ENCODE measurements at places on chromosomes 1 and 21.

GRCh38 chr1:198901266-198901665 lies 262.4 kb downstream of the PTPRC start:
- no peak for DNase-seq

- DNase-seq = peak; percentile 52
Observed at GRCh38 chr1:155050560-155051341, at the start of gene ADAM15. TSS of gene ADAM15 (plus strand) at chr1:155051316. CDS start at chr1:155051387, 71 bp downstream.

- DNase-seq = no peak
Observed at GRCh38 chr1:205267306-205267902, 39.7 kb downstream of the TMCC2 start.

GRCh38 chr1:17895986-17896385 lies 140.9 kb downstream of the ACTL8 start:
- no peak for DNase-seq

- DNase-seq = no peak
Observed at GRCh38 chr1:246782120-246782900, 58.1 kb downstream of the SCCPDH start.

- DNase-seq = no peak
Observed at GRCh38 chr1:30693366-30693765, 30.0 kb downstream of the MATN1 start.

DNA sequence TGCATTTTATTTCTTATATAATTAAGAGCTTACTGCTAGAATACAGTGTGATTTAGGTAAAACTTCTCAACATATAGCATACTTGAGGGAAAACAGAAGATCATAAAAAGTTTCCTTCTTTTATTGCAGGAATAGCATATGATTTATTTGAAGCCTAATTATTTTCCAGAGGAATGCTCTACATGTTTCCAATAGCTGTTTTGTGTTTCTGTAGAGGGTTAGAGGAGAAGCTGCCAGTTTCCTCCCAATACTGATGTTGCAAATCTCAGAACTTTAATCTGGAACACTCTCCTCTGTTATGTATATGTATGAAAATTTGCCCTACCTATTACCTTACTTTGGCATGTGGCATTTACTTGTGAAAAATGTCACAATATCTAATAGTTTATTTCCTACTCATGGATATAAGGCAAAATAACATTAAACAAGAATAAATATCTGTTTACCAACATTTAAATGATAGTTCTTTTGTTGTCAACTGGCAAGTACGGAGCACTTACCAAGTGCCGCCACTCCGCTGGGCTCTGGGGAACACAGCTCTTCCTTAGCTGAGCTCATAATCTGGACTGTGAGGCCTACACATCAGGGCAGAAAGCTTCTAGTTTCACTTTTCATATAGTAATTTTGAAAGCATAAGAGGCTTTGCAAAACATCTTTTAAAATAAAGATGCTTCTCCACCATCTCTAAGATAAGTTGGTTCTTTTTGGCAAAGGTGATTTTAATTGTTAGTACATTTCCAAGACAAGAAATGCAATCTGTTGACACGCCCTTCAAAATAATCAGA lies 239.8 kb upstream of the C1orf105 start:
- no peak for DNase-seq

- no peak for DNase-seq
Observed at GRCh38 chr1:219536038-219536437, 76.9 kb downstream of the ZC3H11B start.

GRCh38 chr21:38811257-38811656 lies 5.5 kb downstream of the ETS2 start:
- DNase-seq = no peak

GRCh38 chr1:177928194-177928593 lies 41.7 kb downstream of the SEC16B start:
- no peak for DNase-seq

DNA sequence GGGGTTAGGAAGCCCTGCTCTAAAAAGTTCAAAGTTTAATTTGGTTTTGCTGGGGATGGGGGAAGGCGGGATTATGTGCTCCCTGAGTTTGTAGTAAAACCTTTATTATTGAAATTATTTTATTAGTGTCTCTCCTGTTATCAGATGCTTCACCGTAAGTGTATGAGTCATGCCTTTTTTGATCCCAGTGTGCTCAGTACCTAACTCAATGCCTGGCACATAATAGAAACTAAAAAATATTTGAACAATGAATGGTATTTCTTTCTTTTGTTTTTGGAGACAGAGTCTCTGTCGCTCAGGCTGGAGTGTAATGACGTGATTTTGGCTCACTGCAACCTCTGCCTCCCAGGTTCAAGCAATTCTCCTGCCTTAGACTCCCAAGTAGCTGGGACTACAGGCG lies 6.4 kb downstream of the SNRPE start:
- no peak for DNase-seq

GRCh38 chr1:229148041-229148671 lies 122.8 kb upstream of the RAB4A start:
- peak; percentile 56 for DNase-seq

GRCh38 chr1:72777918-72778317 lies 495.6 kb upstream of the NEGR1 start:
- no peak for DNase-seq

DNA sequence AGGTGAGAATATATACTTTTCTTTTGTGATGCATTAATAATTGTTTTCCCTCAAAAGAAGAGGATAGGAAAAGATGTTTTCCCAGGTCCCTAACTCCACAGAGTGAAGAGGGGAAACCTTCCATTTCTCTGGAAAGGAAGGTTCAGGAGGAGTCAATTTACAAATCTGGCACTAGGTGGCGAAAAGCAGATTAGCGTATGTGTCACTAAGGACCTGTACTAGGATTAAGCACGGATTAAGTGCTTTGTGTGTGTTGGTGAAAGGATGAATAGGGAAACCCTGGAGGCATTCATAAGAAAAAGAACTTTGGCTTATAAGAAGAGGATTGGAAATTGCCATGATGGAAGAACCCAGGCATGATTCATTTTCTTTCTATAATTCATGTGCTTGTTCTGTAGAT lies 410.1 kb upstream of the PLXNA2 start:
- no peak for DNase-seq

DNA sequence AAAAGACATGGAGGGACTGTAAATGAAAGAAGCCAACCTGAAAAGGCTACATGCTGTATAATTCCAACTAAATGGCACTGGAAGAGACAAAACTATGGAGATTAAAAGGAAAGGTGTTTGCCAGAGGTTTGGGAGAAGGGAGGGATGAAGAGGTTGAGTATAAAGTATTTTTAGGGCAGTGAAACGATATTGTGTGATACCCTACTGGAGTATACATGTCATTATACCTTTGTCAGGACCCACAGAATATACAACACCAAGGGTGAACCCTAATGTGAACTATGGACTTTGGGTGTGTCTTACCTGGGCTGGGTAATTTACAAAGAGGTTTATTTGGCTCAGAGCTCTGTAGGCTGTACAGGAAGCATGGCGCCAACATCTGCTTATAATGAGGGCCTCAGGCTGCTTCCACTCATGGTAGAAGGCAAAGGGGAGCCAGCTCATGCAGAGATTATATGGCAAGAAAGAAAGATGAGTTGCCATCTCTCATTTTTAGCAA lies 73.4 kb downstream of the CD2 start:
- DNase-seq = no peak

DNA sequence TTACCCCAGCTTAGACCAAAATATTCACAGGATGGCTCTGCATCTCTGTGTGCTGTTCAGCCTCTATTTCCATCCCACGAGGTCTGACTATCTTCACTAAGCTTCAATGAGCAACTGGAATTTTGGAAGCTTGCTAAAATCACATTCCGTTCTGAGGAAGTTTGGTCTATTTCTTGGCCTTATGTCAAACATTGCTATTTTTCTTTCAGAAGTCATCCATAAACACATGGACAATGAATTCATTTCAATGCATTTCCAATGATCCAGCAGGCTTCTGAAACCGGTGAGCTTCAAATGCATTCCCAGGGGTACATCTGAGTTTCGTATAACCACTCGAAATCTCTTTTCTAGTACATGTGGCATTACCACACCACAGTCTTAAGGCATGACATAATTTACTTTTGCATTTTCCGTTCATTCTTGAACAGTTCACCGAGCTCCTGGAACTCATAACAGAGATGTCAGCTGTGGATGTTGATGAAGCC lies 294.1 kb upstream of the KAZN start:
- DNase-seq = no peak

- DNase-seq = no peak
Observed at GRCh38 chr1:41582004-41582325, 97.5 kb upstream of the EDN2 start.

DNA sequence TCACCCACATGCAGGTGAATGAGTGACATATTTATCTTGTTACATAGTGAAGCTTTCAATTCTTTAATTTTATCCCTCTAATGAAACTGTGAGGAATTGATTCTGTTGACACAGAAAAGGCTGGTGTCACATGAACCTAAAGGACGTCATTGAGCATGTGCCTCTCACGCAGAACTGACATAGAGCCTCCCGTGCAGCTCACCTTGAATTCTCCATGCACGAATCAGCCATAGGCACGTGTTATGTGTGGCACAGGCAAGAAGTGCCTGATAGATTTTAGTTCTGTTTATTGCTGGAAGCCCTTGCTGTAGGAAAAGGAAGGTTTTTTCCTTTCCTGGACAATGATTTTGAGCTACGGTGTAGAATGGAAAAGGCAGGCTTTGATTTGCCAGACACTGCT lies 11.3 kb downstream of the ADARB1 start:
- DNase-seq = no peak

DNA sequence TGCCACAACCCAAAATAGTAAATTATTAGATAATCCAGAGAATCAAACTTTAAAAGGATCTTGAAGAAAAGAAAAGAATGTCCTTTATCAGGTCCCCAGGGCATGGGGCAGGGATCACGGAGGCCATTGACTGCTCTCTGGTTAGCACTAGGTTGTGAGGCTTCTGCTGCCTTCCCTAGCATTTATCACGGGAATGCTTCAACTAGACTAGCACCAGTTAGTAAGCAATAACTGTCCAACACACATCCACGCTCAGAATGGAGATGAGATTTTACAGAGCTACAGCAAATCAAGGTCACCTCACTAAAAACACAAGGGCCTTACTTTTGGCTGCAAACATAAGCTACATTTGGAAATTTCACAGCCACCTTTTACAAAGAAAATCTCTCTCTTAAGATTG lies 304.0 kb downstream of the NFIA start:
- DNase-seq = no peak

DNA sequence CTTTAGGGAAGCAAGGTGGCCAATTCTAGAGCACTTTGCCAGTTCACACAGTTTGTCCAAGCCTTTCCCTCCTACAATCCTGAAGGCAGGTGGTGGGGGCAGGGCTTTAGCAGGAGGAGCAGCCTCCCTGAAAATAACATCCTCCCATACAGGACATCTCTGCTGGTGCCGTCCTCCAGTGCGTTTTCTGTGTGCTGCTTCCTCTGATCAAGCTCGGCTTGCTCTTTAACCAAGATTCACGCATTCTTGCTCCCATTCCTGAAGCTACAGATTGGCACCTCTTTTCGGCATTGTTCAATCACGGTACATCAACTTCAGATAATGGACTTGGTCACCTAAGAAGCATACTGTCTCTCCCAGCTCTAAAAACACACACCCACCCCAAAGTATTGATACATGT lies 7.5 kb upstream of the DPT start:
- DNase-seq = no peak

DNA sequence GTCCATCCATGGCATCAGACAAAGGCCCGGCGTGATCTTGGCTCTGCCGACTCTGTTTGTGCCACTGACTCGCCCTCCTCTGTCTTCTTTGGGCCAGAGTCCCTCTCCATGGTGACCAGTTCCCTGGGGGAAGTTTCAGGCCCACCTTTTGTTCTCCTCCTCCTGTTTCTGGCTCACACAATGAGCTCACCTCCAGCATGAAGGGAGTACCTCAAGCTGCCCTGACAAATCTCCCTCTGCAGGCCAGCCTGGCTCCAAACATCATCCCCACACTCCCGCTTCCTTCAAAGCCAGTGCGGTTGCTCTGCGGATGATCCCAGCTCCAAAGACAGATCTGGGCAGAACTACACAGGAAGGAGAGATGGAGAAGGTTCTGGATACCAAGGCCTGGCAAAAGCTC lies 576.6 kb downstream of the NPHP4 start:
- DNase-seq = no peak

GRCh38 chr21:37263827-37264600 lies 3.1 kb downstream of the VPS26C start:
- no peak for DNase-seq

GRCh38 chr1:62425041-62425440 lies 11.8 kb upstream of the USP1 start:
- DNase-seq = no peak

GRCh38 chr1:99754697-99755096 lies 11.7 kb downstream of the FRRS1 start:
- DNase-seq = no peak

- DNase-seq = no peak
Observed at GRCh38 chr21:23977971-23978370, 1629.3 kb downstream of the MRPL39 start.

DNA sequence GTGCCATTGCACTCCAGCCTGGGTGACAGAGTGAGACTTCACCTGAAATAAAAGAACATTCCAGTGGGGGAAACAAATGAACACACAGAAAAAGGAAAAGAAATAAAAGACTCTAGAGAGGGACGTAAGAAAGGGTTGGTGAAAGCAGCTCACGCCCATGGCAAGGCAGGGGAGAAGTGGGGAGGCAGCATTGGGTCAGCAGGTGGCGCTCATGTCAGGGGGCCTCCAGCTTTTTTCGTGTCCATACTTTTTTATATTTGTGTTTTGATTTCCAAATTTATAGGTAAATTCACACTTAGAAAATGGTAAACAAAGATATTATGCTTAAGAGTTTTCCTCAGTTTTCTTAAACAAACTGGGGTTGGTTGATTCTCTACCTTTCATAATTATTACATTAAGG lies 45.5 kb downstream of the VPS13D start:
- DNase-seq = peak; percentile 2

DNA sequence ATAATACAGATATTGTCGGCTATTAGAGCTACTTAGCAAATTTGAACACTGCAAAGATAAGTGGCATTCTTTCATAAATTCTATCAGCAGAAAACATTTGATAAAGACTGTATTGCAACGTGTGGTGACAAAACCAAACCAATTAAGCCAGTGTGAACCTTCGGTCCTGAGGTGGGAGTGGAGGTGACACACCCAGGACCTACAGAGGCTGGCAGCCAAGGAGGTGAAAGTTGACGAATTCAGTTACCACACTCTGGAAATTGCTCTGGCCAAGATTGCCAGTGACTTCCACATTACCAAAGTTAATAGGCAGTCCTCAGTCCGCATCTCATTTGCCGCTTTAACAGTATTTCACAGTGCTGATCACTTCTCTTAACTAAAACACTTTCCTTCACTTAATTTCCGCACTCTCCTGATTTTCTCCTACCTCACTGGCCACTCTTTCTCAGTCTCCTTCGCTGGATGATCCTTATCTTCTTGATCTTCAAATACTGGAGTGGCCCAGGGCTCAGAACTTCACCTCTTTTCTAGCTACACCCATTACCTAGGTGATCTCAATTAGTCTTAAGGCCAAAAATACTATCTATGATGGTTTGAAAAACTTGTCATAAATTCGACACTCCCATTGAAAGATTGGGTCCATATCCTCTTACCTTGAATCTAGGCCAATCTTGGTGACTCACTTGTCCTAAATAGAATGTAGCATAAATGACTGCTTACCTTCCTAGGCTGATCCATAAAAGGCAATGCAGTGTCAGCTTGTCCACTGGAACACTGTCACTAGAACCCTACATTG lies 5.1 kb upstream of the CDC42BPA start:
- DNase-seq = no peak

GRCh38 chr1:165795894-165796293 lies 27.2 kb upstream of the TMCO1 start:
- no peak for DNase-seq

GRCh38 chr1:84143796-84144565 lies at the start of gene PRKACB:
TSS of gene PRKACB (plus strand) at chr1:84144271. CDS start at chr1:84144362, 91 bp downstream.
- DNase-seq = no peak
